ENCODE measurements at places on chromosomes 11 and 22. TPM values are rescaled to one million over a fixed set of nuclear protein-coding genes. Genes with fewer than 3 reads are reported as not detected.

GRCh38 chr11:47879259-47880158 is 31.4 kb upstream of the NUP160 start:
- DNase-seq, result no peak

- DNase-seq, result no peak
These were observed 9.8 kb downstream of the KCNJ11 start for GRCh38 chr11:17378655-17379054.

DNA sequence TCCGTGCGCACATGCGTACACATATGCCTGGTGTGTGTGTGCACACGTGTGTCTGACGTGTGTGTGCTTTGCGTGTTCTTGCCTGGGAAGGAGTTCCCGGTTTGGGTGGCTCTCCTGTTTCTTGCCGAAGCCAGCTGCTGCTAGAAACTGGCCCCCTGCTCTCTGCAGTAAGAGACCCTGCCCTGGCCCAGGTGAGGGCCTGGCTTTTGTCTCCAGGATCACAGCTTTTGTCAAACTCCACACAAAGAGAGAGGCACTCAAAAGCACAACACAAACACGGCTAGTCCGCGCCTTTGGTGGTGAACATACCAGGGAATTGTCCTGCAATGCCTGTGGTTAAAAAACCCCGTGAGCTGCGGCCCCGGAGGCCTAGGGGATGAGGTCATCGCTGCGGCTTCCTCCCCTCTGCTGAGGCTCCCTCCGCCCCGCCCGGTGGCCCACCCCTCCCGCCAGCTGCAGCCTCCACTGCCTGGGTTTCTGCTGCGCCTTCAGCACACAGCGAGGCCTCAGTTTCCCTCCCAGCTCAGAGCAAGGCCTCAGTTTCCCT is 88.9 kb downstream of the KCNQ1 start:
- peak; percentile 93 for DNase-seq

- no peak for DNase-seq
These were observed 350.9 kb upstream of the SYN3 start for GRCh38 chr22:33409079-33409478.

GRCh38 chr11:116935089-116935488 is 97.7 kb upstream of the APOA1 start:
- no peak for DNase-seq

DNA sequence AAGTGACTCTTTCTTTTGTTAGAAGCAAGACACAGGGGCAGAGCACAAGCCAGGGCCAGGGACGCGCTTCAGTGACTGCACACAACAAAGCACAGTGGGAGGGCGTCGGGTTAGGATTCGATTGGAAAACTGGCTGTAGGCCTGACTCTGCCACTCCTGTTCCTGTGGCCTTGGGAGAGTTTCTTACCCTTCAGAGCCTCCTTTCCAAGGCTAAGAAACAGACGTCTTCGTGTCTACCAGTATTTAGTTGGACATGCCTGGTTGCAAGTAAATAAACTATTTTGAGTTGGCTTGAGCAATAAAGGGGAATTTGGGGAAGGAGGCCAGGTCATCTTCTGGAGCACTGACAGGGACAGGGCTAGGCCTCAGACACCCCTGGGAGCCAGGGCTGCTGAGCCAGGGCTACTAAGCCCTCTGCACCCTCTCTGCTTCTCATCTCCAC is 549.1 kb downstream of the INSC start:
- no peak for DNase-seq

DNA sequence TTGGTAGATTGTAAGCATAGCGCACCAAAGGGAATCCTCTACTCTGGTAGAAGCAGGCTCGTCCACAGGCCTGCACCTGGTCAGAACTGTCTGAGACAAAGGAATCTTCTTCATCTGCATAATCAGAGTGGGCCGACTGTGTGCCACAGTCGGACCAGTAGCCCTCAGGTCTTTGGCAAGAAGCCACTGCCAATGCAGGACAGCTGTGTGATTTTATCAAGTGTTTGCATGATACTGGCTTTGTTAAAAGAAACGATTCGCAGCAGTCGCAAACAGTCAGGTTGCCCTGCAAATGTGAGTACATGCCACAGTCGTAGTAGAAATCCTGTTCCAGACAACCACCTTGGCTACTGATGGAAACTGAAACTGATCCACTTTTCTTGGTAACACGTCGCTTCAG is 4.9 kb upstream of the CCDC34 start:
- no peak for DNase-seq

DNA sequence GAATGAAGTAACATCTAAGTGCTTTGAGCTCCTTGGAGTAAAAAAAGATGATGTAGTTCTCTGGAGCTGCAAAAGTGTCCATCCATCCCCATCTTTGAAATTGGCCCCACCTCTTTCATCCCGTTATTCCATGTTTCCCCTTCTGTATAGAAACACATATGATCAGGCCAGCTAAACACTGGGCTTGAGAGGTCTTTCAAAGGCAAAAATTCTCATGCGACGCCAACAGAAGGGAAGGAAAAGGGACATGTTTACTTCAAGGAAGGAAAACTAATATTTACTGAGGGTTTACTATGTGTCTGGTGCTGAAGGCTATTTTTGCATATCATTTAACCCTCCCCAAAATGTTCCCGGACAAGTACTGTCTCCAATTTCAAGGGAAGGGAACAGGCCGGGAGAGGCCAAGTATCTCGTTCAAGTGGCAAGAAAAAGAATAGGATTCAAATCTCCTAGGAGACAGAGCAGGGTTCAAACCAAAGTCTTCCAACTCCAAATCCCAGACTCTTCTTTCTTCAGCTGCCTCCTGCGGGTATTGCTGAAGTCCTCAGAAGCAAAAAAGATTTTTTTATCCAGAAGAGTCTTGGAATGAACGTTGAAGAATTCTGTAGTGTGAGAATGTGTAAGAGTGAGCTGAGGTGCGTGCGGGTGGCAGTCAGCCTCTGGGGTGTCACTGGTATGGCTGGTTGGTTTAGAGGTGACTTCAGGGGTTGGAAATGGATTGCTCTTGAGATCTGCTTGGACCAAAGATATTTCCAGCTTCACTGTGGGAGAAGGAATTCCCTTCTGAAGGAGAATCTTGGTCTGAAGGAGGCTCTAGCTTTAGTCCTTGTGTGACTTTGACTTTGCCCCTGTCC is 10.1 kb downstream of the TECTA start:
- no peak for DNase-seq

- no peak for DNase-seq
These were observed 10.7 kb upstream of the IL18BP start for GRCh38 chr11:71988050-71988449.

DNA sequence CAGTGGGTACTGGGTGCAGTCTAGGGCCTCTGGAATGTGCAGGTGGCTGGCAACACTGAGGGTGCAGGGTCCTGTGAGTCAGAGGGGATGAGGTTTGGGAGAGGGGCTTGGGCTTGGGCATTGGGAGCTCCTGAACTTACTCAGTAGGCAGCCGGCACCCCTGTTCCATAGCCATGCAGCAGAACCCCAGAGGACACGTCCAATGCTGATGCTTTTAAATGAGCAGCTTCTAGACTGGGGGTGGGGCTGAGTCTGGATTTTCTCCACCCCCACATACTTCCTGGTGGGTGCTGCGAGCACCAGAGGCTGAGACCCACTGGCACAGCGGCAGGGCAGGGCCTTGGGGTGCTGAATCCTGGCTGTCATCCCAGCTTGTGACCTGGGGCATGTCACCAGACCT is 71.4 kb downstream of the ARHGAP8 start:
- DNase-seq, result no peak

DNA sequence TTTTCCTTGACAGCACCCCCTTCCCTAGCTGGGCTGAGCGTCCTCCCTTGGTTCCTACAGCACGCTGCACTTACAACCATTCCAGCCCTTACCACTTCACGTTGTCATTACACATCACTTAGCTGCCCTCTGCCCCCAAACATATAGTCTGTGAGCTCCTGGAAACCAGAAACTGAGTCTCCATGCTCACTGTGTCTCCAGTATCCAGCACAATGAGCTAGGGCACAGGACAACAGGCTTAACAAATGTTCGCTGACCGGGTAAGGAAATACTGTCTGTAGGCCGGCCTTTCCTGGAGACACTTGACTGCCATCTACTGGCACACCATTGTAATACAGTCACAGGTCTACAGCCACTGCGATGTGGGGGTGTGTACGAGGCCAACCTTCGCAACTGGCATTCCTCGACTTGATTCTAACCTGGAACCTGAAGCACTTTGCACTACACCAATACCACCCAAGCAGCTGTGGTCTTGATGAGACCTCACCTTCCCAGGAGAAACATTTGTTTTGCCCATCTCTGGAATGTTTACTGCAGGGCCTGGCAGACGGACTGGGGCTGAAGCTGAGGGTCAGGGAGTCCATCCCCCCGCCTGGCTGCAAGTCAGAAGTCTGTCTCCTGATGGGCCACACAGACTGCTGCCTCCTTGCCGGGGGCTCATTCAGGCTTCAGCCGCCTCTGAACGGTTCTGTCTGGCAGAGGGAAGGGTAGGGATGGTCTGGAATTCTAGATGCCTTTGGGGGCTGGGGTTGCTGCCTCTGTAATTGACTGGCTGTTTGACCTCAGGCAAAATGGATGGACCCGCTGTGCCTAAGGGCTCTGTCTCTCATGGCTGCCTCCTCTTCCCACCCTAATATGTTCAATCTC is 72.0 kb downstream of the SYN3 start:
- DNase-seq, result peak; percentile 56

DNA sequence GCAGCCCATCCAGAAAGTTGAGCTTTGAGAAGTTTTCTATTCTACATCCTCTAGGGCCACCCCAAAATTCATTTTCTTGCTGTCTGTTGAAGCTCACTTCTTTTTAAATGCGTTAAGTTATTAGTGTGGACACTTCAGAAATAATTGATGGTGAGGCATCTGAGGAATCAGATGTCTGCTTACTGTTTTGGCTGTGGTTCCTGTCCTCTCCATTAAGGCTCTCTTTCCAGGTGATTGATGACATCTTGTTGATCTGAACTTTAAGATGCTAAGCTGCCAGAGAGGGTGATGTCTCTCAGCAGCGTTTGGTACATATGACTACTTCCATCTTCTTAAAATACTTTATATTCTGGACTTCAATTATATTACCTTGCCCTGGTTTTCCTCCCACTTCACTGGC is 45.2 kb downstream of the FAT3 start:
- no peak for DNase-seq

DNA sequence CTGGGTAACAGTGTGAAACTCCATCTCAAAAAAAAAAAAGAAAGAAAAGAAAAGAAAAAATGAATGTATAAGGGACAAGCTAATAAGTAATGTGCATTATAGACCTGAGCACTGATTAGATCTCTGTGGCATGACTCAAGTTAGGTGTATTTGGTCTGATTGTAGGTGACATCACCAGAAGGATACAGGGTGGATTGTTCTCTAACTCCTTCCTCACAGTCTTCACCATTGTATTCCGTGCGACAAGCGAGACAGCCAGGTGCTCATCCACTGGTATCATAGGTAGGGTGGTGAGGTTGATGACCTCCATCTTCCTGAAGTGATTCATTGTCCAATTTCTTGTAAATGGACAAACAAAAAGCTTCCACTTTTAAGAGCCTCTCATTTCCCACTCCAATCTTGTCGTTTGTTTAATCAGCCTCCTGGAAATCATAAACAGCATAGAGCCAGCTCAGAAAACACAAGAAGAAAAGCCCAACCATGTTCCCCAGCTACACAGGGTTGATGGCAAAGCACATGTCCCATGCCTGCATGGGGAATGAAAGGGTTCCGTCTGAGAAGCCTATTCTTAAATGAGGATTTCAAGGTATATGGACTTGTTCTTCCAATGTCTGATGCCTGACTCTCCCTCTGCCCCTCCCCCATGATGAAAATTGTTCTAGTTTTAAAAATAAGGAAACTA is 6.2 kb downstream of the FAM227A start:
- DNase-seq, result no peak

- DNase-seq, result no peak
These were observed 159.1 kb upstream of the NECTIN1 start for GRCh38 chr11:119888119-119888518.

GRCh38 chr11:118533769-118534729 is 3.1 kb downstream of the TMEM25 start:
- no peak for DNase-seq

GRCh38 chr11:17026487-17027082 is 12.4 kb upstream of the PLEKHA7 start:
- DNase-seq, result no peak

DNA sequence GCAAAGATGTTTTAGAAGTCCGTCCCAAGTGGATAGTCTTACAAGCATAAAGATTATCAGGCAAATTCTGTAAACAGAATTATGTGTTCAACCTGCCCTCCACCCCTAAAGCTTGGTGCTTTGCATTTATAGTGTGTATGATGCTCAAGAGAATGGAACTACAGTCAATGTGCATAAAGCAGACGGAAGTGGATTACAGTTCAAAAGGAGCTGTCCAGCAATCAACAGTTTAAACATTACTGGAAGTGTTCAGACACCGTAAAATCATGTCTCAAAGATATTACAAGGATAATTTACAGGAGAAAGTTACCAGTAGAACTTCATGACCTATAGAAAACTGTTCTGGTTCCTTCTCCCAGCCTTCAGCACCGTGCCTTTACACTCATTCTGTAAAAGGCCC is 1.0 kb downstream of the RIC3 start:
- DNase-seq, result no peak

DNA sequence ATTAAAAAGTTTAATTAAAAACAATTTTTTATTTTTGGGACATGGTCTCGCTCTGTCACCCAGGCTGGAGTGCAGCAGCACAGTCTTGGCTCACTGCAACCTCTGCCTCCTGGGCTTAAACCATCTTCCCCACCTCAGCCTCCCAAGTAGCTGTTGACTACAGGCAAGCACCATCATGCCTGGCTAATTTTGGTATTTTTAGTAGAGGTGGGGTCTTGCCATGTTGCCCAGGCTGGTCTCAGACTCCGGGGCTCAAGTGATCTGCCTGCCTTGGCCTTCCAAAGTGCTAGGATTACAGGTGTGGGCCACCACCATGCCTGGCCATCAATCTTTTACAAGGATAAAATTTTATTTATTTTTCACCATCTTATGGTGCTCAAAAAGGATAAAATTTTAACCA is 43.3 kb upstream of the PHOX2A start:
- DNase-seq, result no peak

- DNase-seq, result no peak
These were observed 31.7 kb downstream of the IGF2 start for GRCh38 chr11:2107521-2107920.

- no peak for DNase-seq
These were observed 8.3 kb upstream of the UBQLNL start for GRCh38 chr11:5524756-5525155.

DNA sequence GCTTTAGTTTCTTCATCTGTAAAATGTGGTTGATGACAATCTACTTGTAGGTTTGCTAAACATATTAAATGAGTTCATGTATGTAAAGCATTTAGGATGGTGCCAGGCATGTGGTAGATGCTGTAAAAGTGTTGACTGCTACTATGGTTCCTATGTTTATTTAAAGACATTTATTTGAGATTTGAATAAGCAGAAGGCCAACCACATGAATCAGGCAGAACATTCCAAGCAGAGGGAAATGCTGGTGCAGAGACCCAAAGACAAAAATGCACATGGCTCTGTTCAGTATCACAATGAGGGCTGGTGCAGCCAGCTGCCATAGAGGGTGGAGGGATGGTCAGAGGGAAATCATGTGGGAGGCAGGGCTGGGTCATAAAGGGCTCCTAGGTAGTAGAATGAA is 156.2 kb upstream of the PDGFD start:
- no peak for DNase-seq

Gene GGT5
- not detected for total RNA-seq

Gene SCUBE1
- not detected for total RNA-seq

Gene SLC22A8
- not detected for total RNA-seq

Gene MYOD1
- total RNA-seq, result not detected

Gene FDX1
- total RNA-seq, result 11.7 TPM
